ENCODE measurements at places on chromosomes 2 and 18.

DNA sequence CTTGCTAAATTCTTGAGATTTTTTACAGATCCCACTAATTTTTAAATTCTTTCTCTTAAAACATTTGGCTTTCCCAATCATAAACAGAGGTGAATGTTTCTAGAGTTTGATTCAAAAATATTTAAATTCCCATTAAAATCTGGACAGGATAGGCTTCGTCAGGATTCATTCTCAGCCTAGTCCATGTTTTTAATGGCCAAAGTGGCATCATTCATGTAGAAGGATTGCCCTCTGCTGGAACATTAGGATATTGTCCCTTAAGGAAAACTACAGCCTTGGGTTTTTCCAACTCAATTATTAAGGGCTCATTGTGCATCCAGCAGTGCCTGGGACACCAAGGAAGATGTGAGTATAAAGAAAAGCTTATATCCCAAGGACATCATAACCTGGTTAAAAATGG, 71.7 kb downstream of the TPGS2 start:
- peak; percentile 87 for DNase-seq

DNA sequence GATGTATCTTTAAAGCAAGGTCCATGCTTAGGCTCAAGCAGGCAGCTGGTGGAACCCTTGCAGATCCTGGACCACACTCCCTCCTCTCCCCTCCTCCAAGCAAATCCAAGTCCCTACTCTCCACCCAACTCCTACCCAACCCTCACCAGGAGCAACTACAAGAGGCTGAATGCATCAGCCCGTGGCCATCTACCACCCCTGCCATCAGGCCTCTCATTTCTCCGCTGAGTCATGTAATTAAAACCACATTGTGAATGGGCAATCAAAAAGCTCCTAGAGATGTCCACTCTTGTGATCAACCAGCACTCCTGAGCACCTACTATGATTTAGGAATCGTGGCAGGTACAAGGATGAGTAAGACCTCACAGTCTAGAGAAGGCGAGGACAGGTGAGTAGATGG, 142.2 kb upstream of the CAPN13 start:
- peak; percentile 6 for DNase-seq

- DNase-seq = no peak
Measured at GRCh38 chr2:22748909-22749308, 636.1 kb upstream of the KLHL29 start.

- DNase-seq = peak; percentile 12
Measured at GRCh38 chr2:24969784-24970183, 2.0 kb downstream of the DNAJC27 start.

GRCh38 chr2:20130821-20131645, 79.6 kb upstream of the LAPTM4A start:
- DNase-seq = peak; percentile 85

DNA sequence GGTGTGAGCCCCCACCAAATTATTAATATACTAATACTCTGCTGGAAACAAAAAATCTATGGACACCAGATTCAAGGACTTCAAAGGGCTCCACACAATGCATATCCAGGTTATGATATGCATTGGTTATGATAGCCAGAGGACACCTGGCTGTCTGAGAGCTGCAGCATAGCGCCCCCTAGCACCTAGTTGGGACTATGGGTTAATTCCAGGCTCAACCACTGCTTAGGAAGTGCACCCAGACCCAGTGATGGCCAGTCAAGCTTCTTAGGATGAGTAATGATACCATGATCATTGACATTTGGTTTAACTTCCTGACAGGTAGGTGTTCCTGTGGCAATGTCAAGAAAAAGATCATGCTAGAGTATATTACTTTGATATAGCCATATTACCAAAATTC, 3.8 kb upstream of the FRZB start:
- no peak for DNase-seq

DNA sequence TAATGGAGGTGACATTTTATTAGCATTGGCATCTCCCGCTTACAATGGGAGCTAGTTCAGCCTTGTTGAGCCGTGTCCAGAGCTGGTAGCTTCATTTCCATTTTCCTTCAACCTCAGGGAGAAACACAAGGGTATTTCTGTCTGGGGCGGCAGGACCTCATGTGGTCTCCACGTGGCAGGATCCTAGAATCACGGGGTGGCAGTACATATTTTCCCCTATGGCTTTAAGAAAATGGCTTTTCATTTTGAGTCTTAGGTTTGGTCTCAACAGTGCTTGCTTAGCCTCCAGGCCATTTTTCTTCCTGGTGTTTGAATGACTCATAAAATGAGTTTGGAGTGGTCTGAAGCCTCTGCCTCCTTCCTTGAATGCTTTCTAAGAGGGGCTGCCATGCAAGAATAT, 20.3 kb downstream of the CABLES1 start:
- DNase-seq = no peak

DNA sequence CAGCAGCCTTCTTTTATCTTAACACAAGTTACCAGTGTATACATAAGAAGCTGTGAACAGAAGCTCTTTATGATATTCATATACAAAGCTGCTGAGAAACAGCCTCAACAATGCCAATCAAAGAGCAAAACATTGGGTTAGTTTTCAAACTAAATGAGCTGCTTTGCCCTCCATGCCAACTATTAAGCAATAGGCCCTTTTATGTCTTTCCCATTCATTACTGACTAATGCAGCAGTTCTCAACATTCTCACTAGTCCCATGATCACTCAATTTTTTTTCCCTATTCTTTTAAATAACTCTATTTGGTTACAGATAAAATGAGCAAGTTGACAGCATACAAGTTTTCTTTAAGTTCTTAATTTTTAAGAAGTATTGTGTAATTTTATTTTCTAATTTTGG, 57.9 kb upstream of the FRZB start:
- DNase-seq = peak; percentile 44

GRCh38 chr2:86068136-86068588, 37.5 kb downstream of the POLR1A start:
- DNase-seq = peak; percentile 30

DNA sequence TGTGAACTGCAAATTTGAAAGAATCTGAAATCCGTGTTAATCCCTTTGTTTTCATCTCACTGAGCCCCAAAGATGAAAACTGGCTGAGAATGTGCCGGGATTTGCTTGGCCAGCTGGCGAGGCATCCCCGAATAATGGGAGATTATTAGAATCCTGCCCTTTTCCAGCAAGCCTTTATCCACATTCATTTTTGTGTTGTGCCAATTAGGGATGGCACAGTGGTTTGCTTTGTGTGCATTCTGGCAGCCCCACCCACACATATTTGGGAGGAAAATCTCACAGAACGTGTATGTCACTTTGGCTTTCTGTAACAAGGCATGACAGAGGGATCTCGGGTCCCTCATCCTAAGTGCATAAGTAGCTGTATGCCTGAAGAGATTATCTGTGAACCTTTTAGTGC, 405.8 kb upstream of the FAM98A start:
- no peak for DNase-seq

DNA sequence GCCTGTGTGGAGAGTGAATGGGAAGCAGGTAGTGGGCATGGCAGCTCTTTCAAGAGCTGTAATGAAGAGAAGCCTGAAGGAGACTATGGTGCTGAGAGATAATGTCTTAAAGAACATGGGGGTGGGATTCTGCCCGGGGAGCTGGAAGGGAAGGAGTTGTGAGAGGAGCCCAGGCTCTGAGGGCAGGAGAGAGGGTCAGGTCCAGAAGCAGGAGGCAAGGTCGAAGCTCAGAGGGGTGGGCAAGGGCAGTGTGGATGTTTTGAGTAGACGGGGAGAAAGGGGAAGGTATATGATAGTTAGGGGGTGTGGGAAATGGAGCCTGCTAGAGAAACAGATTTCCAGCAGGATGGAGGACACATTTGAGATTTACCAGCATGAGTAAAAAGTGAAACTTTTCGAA, 2.1 kb downstream of the CAPN10 start:
- no peak for DNase-seq

DNA sequence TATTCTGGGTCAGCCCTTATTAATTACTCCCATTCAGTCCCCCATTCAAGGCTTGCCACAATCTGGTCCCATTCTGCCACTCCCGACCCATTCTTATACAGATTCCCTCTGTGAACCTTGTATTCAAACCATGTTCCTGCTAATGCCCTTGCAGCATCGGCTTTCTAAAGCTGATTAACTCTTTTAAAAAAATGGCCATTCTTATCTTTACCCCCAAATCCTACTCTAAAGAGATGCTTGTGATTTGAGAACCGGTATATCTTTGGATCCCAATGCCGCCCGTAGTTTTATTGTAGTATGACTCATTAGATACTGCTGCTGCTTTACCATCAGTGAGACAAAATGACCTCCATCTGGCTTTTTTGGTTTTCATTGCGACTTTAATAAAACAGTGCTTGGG, 72.2 kb downstream of the XRCC5 start:
- no peak for DNase-seq

- DNase-seq = peak; percentile 46
Measured at GRCh38 chr2:75494137-75494769, 66.5 kb downstream of the EVA1A start.

GRCh38 chr2:150101947-150102346, 385.5 kb downstream of the RND3 start:
- no peak for DNase-seq

DNA sequence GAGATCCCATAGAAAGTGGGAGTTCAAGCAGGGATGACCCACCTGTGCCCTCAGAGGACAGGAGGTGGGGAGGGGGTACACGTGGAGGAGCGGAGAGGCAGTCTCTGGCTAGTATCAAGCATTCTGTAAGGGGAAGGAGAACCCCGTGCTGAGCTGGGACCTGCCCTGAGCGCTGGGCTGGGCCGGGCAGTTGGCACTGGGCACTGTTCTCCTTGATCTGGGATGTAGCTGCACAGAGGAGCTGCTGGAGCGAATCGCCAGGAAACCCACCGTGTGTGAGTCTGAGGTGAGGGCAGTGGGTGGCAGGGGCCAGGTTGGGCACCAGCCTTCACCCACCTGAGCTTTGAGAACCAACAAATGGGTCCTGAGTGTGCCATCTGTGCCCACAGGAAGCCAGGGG, 19.8 kb upstream of the GMPPA start:
- DNase-seq = no peak

DNA sequence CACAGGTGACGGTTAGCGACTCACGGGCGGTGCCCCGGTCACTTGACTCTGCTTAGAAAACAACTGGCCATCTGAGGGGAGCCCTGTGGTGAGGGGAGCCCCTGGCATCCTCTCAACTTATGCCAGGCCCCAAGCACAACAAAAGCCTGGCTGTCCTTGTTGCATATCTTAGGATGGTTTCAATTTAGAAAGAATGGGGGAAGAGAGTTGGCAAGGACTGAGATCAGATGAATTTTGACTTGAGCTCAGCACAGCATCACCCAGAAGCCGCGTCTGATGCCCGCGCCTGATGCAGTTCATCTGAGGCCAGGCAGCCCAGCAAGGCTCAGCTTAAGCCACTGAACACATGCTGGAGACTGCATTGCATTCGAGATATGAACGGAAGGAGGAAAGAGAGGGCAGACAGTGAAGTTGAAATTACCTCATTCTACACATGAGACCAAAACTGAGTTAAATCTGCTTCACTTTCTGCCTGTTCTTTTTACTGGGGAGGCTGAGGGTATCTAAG, 36.8 kb downstream of the MYT1L start:
- peak; percentile 27 for DNase-seq

GRCh38 chr2:133579274-133579673, 11.0 kb upstream of the NCKAP5 start:
- no peak for DNase-seq

DNA sequence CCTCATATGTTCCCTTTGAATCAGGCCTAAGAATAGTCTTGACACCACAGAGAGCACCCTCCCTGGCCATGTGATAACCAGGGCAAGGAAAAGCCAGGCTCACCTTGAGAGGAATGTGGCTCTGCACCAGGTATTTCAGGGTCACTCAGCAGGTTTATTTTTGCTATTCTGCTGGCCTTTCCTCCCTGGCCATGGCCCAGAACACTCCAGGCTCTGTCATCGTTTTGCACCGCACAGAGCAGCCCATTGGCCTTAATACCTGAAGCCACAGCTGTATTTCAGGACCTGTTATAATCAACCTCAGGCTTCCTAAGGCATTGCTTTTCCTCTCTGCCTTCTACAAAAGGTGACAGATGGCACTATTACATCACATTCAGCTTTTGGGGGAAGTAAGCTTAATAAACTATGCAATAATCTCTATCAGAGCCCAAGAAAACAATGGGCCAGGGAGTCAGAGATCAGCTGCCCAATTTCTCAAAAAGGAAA, 668.3 kb downstream of the IRS1 start:
- no peak for DNase-seq

- no peak for DNase-seq
Measured at GRCh38 chr18:7766346-7766745, 199.2 kb downstream of the PTPRM start.

- no peak for DNase-seq
Measured at GRCh38 chr18:71850602-71851001, 693.5 kb downstream of the CBLN2 start.

- DNase-seq = no peak
Measured at GRCh38 chr18:13612196-13612997, 114.0 kb downstream of the FAM210A start.

- no peak for DNase-seq
Measured at GRCh38 chr2:218393750-218394290, 5.8 kb upstream of the CTDSP1 start.

- no peak for DNase-seq
Measured at GRCh38 chr2:8574196-8575037, 107.4 kb upstream of the ID2 start.

DNA sequence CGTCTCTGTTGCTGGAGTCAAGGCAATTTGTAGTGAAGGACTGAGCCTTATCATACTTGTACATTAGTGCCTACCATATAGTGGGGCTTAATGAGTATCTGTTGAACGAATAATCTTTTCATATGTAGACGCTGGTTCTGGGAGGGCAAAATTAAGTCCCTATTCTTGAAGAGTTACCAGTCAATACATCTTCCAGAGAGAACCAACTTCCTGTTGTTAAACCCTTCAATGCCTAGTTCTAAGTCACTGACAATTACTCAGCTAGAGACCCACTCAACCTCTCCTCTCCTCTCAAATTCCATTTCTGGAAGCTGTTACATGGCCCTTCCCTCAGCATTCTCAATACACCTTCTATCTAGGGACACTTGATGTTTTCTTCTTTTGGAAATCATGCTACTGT, 1.1 kb upstream of the MOB4 start:
- DNase-seq = peak; percentile 3

- DNase-seq = no peak
Measured at GRCh38 chr2:226979004-226979403, 143.2 kb downstream of the RHBDD1 start.

GRCh38 chr2:70687461-70687795, 80.6 kb downstream of the ADD2 start:
- DNase-seq = no peak

DNA sequence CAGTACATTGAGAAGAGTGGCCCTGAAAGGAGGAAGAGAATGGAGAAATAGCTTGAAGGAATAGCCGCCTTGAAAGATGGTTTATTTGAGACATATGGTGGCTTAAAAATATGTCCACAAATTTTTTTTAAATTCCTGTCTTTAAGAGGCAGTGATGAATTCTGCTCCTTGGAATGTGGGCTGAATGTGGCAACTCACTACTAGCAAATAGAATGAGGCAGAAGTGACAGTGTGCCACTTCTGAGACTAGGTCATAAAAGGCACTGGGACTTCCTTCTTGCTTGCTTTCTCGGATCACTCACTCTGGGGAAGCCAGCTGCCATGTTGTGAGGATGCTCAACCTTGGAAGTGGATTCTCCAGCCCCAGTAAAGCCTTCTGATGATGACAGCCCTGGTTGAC, 67.0 kb downstream of the FAM161A start:
- DNase-seq = peak; percentile 23

Data from AG10803 (cell line).